Right lung (tissue), 10 donors: ENCODE measurements at places on chromosomes 1 and 21. TPM values are rescaled to one million over a fixed set of nuclear protein-coding genes. Genes with fewer than 3 reads are reported as not detected.

DNA sequence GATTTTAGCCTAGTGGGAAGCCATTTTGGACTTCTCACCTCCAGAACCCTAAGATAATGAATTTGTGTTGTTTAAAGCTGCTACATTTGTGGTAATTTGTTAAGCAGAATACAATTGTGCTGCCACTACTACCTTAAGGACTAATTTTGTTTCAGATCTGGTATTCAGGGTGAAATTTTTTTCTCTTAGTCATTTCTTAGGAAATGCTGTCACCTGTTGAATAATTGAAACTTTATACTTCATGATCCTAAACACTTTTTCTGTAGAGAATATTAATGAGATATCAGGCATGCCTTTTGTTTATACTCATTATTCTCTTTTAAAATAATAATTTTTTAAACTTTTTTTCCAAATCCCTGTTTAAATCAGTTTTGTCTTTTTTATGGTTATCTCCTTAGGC lies 246.8 kb downstream of the TGFB2 start:
- no peak for DNase-seq

GRCh38 chr1:224624432-224624831 lies 8.3 kb downstream of the CNIH3 start:
- DNase-seq: no peak

RHBDL2 gene
- 1.7 TPM for polyA plus RNA-seq

PKP1 gene
- polyA plus RNA-seq: 0.12 TPM

GRCh38 chr21:41877901-41878830 lies 978 bp downstream of the PRDM15 start:
- peak; percentile 34 for DNase-seq

ADGRL2 gene
- 259 TPM for polyA plus RNA-seq

PCP4 gene
- 4.6 TPM for polyA plus RNA-seq

DNA sequence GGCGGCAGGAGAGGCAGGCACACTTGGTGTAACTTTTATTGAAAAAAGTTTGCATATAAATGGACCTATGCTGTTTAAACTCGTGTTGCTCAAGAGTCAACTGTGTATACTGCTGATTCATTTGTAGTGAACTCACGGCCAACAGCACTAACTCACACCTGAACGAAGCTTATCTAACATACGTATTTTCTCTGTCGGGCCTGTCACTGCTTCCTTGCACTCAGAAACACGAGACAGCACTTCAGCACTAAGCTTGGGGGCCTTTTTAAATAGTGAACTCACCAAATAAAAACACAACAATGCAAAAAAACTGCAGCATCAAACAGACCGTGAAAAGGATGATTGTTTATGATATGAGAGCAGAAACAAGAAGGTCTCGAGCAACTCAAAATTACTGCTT lies 58.9 kb upstream of the NEK2 start:
- no peak for DNase-seq

DNA sequence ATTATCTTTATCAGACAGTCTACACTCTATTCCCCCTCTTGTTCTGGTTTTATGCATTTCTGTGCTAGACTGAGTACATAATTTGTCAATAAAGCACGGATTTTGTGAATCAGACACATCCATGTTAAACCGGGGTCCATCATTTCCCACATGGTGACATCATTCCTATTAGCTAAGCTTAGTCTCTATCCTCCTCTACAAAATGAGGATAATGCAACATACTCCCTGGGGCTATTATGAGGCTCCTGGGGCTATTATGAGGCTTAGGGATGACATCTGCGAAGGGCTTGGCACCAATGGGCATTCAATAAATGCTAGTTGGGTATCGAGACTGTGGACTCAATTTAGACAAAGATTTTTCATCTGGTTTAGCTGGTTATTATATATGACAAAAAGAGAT lies 25.1 kb upstream of the APP start:
- DNase-seq: no peak

DNA sequence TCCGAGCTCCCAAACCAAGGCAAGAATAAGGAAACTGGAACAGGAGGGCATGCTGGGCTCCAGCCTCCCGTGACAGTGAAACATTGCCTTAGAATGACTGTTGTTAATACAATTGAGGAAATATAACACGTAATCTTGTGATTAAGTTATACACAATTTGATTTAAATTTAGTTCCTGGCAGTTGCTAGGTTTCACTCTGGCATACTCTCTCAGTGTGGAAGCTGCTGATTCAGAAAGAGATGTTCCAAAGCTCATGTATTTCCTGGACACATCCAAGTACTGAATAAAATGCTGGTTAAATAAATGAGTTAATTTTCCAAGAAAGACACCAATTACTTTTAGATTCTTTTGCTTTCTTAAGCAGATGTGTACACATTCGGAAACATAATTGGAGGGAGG lies 176.1 kb downstream of the GRIK1 start:
- DNase-seq: no peak

DNA sequence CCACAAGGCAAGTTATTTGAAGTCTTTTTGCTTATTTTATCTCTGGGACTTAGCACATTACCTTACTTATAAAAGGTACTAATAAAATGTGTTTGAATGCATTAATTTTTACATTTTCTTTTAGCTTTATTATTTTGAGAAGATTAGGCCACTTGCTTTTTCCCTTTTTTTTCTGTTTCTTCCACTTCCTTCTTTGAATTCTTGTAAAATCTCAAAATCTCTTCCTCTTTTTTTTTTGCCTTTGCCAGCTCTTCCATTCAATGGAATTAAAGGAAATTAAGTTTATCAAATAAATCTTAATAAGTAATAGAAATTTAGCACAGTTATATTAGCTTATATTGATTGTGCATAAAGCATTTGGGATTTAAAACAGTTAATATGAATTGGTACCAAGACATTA lies 260.9 kb downstream of the SRGAP2C start:
- DNase-seq: no peak
